ENCODE measurements at places on chromosomes 6 and 20.

DNA sequence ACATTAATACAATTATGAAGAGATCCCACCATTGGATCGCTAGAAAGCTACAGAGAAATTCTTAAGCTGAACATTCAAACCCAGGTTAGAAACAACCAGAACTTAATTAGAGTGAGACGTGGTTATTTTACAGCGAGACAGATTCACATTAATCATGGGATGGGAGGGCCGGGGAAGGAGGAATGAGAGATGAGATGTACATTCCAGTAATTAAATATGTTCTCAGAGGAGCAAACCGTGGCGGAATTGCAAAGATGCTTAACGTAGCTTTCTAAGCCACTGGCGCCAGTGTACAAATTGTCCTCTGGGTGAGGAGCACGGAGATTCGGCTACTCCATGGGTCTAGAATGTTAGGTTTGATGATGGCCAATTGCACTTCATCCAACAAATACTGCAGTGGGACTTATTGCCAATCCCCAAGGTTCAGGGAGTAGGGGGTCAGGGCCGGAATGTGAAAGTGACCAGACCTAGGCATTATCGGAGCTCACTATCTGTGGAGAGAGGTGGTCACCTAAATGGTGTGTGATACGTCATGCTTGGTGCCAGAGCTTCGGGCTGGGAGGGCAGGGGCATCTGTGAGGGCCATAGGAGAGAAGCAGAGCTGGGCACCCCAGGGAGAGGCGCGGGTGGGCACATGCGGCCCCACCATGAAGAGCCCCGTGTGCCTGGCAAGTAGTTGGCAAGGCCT lies 114.7 kb downstream of the EDN3 start:
- no peak for DNase-seq

GRCh38 chr6:157822245-157823000 lies 623 bp upstream of the SNX9 start:
- peak; percentile 52 for DNase-seq

GRCh38 chr6:14986370-14986769 lies 259.5 kb upstream of the JARID2 start:
- DNase-seq = no peak

DNA sequence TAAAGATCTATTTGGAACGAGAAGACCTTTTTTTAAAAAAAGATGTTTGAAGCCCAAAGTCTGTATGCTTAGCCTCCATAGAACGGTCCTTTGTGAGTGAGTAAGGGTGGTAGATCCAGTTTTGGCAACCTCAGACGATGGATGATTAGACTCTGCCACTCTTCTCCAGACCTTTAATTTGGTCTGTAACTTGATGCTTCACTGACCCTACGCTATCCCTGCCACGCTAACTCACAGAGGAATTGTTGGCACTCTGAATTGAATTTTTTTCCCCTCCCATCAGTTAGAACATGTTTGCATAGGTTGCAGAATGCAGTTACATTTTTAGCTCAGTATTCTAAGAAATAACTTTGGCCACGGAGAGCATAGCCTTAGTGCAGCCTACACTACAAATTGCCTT lies 15.8 kb upstream of the DEK start:
- peak; percentile 59 for DNase-seq

DNA sequence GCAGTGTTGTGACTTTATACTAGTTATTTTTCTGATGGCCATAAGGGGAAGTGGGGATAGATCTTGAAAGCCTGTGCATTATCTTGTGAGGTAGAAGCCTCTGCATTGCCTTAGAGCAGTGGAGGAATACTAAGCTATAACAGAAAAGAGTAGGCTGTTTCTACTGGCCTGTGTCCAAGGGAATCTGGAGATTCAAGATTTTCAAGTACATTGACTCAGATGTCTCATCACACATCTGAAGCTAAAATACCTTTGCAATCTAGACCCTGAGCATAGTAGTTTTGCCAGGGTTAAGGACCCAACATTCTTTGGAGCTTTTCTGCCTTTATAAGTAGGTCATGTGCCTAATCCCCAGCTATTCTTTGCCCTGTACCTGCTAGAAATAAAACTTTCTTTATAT lies 272.3 kb downstream of the TENT5A start:
- DNase-seq = no peak

DNA sequence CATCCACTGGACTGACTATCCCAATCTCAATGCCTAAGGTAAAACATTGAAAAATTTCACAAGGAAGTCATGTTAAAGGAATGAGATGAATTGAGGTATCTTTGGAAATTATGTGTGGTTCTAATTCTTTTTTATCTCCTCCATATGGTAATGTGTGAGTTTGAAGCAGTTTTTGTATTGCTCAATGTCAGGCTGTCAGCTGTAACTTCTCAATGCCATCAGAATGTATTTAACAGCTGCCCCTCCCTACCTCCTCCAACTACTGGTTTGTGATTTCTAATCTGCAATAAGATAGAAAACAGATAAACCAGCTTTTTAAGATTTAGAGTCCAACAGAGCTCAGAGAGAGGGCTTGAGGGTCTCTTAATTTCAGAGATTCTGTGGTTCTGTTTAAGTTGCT lies 1005.8 kb upstream of the ADGRB3 start:
- DNase-seq = no peak

GRCh38 chr20:23212464-23212995 lies 126.4 kb upstream of the CD93 start:
- DNase-seq = no peak

DNA sequence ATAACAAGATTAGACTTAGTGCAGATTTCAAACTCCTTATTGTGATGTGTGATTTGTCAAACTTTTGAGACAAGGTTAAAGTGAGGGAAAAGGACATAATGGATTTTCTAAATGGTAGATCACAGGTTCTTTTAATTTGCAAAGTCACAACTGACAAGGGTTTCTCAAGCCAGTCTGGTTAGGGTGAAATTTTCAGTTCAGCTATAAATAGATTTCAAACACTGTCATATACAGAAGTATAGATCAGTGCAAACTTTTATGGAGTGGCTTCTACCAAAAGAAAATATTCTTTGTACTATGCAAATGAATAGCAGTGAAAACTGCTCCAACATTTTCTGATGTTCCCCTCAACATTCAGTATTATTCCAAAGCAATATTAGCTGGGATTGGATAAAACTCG lies 337.1 kb upstream of the MAN1A1 start:
- no peak for DNase-seq

- DNase-seq = no peak
Measured at GRCh38 chr6:137680705-137681346, 186.2 kb upstream of the TNFAIP3 start.

GRCh38 chr6:13470238-13471140 lies 16.9 kb downstream of the GFOD1 start:
- no peak for DNase-seq

DNA sequence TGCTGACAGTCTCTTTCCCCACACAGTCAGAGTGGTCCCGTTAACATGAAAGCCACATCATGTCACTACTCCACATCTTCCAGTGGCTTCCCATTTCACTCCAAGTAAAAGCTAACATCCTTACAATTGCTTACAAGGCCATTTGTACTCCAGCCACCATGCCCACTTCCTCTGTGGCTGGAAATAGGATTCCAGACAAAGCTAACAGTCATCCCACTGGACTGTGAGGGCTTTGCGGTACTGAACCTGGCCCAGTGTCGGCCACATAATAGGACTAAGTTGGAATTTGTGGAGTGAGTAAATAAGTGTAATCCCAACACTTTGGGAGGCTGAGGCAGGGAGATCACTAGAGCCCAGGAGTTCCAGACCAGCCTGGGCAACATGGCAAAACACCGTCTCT lies 10.9 kb downstream of the CCM2L start:
- no peak for DNase-seq

GRCh38 chr6:26312096-26312463 lies 52.9 kb upstream of the BTN3A2 start:
- no peak for DNase-seq

GRCh38 chr6:168605964-168606363 lies 165.0 kb downstream of the SMOC2 start:
- DNase-seq = no peak

GRCh38 chr6:101650402-101651100 lies 257.0 kb downstream of the GRIK2 start:
- no peak for DNase-seq

- peak; percentile 30 for DNase-seq
Measured at GRCh38 chr20:41391587-41392001, 25.0 kb upstream of the EMILIN3 start.

DNA sequence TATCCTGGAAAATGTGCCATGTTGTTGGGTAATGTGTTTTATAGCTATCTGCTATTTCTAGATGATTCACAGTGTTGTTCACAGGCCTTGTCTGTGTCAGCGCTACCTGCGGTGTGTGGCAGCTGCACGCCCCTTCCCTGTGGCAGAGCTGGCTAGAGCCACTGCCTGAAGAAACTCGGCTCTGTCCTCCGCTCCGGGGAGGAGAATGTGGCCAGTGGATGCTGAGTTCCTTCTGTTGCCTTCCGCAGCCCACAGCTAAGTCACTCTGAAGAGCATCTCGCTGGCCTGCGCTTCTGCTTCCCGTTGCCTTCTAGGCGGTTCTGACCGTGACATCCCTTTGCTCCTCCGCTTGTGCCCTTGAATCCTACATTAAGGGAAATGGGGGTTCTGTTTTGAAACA lies 135.1 kb downstream of the PLG start:
- peak; percentile 11 for DNase-seq

DNA sequence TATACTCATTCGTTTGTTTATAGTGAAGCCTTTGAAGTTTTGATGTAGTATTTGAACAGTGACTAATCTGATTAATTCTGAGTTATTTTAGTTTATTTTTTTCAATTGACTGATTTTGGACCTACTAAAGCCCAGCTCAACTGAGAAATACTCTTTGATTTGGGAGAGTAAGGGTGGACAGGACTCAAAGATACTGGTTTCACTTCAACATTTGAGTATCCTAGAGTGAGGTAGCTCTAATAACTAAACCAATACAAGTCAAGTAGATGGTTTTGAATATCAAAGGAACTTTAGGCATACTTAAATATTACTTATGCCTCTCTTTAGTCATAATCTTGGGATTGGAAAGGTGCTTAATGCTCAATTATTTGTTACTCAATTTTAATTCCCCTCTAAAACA lies 65.6 kb downstream of the ZNF292 start:
- no peak for DNase-seq

- no peak for DNase-seq
Measured at GRCh38 chr6:114315831-114316595, 26.8 kb downstream of the HS3ST5 start.

GRCh38 chr6:48917233-48917632 lies 545.8 kb downstream of the MMUT start:
- DNase-seq = no peak

All from neural progenitor cell (in vitro differentiated cells).